ENCODE measurements at places on chromosomes 3 and 15.

- no peak for DNase-seq
These were observed 60.0 kb upstream of the SYN2 start for GRCh38 chr3:11944052-11944673.

GRCh38 chr3:49495023-49495422 is 25.0 kb downstream of the DAG1 start:
- no peak for DNase-seq

- DNase-seq: no peak
These were observed 239.7 kb downstream of the UACA start for GRCh38 chr15:70523616-70524015.

- DNase-seq: no peak
These were observed 19.0 kb downstream of the CSPG4 start for GRCh38 chr15:75693501-75694240.

- DNase-seq: no peak
These were observed 33.5 kb upstream of the HHATL start for GRCh38 chr3:42736081-42736480.

DNA sequence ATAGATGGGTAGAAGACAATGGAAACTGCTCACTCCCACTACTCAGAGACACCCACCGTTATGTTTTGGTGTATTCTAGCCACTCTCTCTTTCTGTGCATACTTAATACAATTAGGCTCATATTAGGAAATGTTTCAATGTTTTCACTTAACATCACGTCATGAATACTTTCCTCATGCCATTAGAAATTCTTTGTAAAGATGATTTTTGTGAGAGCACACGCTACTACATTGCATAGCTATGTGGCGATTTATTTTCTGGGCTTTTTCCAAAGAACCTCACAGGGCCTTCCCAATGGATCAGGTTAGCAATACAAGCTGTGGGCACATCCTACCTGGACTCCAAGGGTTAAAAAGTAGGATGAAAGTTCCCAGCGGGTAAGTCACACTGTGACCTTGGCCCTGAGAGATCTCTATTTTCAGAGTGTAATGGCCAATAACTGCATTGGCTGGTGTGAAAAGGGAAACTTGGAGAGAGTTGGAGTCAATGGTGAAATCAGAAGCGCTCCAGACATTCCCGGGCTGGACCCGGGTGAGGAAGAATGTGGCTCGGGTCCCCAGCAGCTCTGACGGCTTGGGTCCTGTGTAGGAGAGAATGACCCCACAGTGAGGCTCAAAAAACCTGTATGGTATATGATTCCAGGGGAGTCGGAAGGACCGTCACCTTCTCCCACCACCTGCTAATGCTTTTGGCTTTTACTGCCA is 25.8 kb upstream of the TGM5 start:
- no peak for DNase-seq

DNA sequence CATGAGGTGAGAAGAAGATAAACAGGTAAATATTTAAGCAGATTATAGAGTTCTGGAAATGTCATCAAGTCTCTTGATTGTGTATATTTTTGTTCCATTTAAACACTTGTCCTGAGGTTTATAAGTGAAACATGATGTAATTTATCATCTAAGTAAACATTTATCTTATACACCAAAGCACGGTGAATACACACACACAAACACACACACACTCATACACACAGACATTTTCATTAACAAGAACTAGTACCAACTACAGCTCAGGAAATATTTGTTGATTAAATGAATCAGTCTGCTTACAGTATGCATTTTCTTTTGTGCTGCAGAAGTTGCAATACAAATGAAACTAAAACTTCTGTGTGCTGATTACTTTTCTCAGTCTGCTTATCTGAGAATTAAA is 357.3 kb downstream of the ZBTB20 start:
- DNase-seq: no peak

DNA sequence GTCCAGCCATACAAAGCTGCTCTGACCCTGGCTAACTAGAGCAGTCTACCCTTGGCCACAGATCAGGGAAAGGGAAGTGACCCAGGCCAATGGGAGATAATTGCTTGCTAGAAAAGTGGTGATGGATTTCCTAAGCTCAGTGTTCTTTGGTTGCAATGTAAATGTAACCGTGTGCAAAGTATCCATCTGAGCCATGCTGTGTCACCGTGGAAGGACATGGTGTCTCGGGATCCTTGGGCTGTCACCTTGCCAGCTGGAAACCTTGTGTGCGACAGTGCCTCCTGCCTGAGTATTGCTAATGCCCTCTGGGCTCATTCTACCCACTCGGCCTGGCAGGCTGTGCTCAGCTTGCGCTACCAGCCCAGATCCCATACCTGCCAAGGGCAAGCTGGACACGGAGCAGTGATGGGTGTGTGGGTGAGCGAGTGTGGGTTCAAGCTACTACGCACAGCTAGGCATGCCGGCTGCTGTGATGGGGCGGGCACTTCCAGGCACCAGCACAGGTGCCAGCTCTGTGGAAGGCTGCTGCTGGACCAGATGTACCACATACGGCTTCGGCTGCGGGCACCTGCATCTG is 10.7 kb upstream of the SIAH2 start:
- DNase-seq: no peak
